ENCODE measurements at places on chromosomes 2 and 18. TPM values are rescaled to one million over a fixed set of nuclear protein-coding genes. Genes with fewer than 3 reads are reported as not detected.

Gene SFTPB
- not detected for total RNA-seq

DNA sequence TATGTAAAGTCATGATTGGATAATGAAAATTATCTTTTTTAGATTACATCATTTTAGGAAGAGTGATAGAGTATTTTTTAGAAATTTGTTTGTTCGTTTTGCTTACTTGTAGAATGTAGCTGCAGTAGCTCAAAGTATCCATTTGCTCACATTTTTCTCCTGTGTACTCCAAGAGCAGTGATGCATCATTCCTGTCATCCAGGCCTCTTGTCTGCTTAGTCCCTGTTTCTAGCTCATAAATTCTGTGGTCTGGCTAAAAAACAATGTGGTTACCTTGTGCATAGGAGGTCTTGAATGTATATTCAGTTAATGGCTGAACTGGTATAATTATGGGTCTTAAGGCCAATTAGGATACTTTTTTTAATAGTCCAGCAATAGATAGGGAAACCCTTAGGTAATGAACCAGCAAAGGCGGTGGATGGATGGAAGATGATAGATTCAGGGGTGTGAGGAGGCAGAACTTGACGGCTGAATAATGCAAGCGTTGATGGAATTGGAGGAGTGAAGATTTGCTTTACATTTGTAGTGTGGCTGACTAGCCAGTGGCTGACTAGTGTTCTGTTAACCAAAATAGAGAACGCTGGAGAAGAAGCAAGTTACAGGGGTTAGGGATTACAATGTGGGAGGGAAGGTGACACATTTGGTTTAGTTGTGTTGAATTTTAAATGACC, 145.0 kb downstream of the ZNF407 start:
- DNase-seq = no peak

DNA sequence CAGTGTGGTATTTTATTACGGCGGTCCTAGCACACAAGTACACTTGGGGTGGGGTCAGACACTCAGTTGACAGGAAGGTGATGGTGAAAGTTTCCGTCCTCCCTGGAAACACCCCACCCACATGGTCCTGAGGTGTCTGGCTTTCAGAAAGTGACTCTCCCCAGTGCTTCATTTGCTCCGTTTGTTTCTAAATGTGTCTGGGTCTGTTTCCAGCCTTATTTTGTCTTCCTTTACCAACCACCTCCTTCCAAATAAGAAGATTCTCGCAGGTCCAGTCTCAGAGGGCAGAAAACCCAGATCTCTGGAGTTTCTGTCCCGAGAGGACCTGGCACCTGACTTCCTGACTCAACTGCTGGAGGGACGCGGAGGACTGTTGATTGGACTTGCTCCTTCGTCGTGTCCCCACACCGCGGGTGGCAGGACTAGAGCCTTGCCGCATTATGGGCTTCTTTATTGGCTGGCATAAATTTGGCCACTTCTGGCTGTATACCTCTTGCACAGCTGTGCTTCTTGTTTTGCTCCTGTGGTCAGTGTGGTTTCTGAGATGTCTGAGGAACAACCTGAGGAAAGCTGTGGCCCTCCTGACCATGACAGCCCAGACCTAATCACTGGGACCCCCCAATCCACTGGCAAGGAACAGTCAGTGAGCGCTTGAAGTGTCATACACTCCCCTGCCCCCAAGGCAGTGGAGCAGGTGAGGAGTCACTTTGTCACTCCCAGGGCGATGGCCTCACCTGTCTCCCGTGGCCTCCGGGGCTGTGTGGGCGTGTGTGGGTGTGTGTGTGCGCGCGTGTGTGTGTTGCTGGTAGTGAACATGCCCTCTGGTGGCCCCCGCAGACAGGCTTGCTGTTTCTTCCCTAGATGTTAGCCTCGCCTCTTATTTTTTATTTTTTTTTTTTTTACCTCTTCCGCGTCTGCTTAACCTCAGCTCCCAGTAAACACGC, 45.6 kb downstream of the MEX3C start:
- DNase-seq = peak; percentile 50

Gene MC4R
- not detected for total RNA-seq

- no peak for DNase-seq
Measured at GRCh38 chr2:6309415-6310255, 556.1 kb downstream of the CMPK2 start.

Gene IRS1
- 1.2 TPM for total RNA-seq

GRCh38 chr2:174753038-174753633, 11.1 kb downstream of the CHRNA1 start:
- DNase-seq = no peak

Gene CD8B2
- total RNA-seq = 0.76 TPM

DNA sequence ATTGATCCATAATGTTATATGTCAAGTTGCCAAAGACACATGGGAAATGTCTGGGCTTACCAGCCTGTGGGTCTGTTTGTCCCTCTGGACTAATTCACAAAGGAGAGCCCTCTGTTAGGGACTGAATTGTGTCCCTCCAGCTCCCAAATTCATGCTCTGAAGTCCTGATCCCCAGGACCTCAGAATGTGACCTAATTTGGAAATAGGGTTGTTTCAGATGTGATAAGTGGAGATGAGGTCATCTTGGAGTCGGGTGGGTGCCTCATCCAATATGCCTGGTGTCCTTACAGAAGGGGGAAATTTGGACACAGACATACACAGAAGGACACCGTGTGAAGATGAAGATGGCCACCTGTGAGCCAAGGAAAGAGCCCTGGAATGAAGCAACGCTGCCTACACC, 41.4 kb upstream of the ROCK2 start:
- no peak for DNase-seq

Gene GPR17
- not detected for total RNA-seq

DNA sequence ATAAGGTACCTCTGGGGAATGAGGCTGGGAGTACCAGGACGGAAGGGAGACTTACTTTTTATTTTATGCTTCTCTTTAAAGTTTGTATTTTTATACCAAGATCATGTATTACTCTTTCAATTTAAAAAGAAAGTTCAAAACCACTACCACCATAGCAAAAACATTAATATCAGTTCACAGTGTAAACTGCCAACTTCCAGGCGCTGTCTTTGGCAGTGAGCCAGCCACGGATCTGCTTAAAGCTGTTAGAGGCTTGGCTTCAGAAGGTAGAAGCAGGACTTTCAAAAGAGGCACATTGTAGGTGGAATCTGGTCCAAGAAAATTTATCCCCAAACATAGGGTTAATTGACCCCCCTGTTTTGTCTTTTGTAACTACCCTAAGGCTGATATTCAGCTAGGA, 74.8 kb downstream of the B3GNT2 start:
- no peak for DNase-seq

GRCh38 chr18:70907673-70908072, 618.8 kb downstream of the SOCS6 start:
- DNase-seq = no peak

Gene HRH4
- total RNA-seq = not detected
